Activated CD4-positive, alpha-beta T cell treated with anti-CD3 and anti-CD28 coated beads for 4 hours (primary cell): ENCODE measurements at places on chromosomes 4 and X.

- DNase-seq, result no peak
Observed at GRCh38 chr4:74473155-74473811, 28.3 kb downstream of the AREG start.

- DNase-seq, result no peak
Observed at GRCh38 chrX:76172325-76172893, 453 bp upstream of the PBDC1 start.

GRCh38 chr4:84481077-84481859 is 17.8 kb downstream of the NKX6-1 start:
- no peak for DNase-seq

DNA sequence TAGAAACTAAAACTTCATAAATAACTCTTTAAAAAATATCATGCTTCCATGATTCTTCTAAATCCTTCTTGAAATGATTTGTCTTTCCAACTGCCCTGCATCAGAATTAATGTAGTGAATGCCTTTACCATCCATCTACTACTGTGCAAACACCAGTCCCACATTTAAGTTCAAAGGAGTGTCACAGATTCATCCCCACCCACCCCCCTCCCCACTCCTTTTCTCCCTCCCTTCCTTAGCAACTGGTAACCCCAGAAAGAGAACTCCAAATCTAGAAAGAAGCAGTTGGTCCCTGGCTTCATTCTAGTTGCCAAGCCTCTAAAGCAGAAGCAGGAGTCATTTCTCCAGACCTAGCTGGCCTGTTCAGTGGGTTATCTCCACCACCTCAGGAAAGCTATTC is at the start of gene PRR32:
PRR32 (plus strand) TSS at position 301 of the 400 bp plus-strand sequence. CDS start 115 bp downstream, outside the sequence.
- no peak for DNase-seq

DNA sequence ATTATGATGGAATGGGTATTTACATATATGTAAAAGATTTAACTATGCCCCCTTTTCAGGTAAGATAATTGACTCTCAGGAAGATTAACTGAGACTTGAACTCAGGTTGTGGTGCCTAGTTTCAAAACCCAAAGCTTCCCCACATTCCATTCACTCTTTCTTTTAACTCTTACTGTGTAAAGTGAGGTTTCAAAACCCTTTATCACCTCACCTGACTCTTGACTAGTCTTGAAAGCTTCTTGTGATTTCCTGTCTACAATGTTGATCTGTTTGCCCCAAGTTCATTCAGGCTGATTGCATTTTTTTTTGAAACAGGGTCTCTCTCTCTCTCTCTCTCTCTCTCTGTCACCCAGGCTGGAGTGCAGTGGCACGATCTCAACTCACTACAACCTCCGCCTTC is 40.5 kb upstream of the RAPGEF2 start:
- no peak for DNase-seq

- DNase-seq, result no peak
Observed at GRCh38 chr4:1251773-1252066, 2.8 kb upstream of the CTBP1 start.

DNA sequence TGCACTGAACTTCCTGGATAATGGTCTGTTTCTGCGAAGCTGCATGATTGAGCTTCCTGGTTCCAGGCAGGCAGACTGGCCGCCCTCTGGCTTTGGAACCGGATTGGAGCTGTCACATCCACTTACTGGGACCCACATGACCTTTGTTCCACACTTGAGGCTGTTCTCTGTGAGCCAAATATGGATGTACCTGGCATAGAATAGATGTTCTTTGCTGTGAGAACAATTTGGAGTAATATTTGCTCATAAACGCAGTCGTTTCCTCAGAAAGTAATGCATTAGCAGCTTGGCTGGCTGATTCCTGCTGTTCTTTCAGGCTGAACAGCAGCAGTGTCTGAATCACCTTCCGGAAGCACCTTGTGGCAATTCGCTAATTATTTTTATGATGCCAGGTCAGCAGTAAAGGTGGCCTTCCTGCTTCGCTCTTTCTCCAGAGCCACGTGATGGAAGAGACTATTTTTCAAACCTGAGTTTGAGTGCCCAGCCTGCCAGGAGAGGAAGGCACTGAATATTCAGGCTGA is 78.1 kb upstream of the BOD1L1 start:
- no peak for DNase-seq

- no peak for DNase-seq
Observed at GRCh38 chr4:75985116-75985515, 5.6 kb downstream of the SDAD1 start.

- no peak for DNase-seq
Observed at GRCh38 chr4:170091069-170091696, 1.4 kb upstream of the AADAT start.
